ENCODE measurements at places on chromosomes 1 and 21.
A peak's percentile ranks its signal among the peaks of the same experiment; 100 is the strongest.

GRCh38 chr1:234069760-234070159, 165.3 kb downstream of the SLC35F3 start:
- no peak for DNase-seq

GRCh38 chr1:3732434-3733093, 19.7 kb upstream of the CCDC27 start:
- no peak for DNase-seq

DNA sequence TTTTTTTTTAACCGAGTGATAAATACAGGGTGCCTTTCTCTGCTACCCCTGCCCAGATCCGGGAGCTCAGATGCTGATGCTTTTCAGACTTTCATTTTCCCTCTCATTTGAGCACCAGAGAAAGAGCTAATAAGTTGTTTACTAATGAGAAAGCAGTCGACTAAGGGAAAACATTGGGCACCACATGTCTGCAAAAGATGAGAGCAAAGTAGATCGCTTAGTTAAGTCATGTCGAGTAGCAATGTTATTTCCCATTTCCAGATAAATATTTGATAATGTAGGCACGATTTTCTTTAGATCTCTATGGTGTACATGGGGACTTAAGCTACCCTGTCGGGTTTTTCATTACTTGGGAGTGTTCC, 1.2 kb downstream of the PKN2 start:
- DNase-seq = no peak

DNA sequence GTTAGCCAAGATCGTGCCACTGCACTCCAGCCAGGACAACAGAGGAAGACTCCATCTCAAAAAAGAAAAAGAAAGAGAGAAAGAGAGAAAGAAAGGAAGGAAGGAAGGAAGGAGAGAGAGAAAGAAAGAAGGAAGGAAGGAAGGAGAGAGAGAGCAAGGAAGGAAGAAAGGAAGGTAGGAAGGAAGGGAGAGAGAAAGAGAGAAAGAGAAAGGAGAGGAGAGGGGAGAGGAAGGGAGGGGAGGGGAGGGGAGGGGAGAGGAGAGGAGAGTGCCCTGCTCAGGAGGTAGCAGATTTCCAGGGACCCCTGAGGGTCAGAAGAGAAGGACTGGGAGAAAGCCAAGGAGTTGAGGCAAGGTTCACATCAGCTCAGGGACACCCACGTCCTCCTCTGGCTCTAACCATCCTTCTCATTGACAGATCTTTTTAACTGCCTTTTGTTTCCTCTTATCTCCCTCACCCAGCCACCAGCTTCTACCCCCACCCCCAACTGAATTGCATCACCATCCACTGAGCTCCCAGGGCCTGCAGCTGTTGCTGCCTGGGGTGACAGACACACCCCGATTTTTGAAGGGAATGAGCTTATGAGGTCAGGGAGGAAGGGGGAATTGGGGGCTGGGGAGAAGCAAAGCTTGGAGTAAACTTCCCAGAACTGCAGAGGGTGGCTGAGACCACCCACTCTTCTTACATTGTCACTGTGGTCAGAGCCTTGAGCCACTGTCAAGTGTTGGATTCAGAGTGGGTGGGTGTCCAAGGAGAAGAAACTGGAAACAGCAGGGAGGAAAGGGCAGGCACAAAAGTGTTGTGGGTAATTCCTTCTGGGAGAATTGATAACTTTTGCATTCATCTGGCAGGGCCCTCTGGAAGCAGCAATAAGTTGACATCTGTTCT, 91.6 kb downstream of the GLUL start:
- no peak for DNase-seq

DNA sequence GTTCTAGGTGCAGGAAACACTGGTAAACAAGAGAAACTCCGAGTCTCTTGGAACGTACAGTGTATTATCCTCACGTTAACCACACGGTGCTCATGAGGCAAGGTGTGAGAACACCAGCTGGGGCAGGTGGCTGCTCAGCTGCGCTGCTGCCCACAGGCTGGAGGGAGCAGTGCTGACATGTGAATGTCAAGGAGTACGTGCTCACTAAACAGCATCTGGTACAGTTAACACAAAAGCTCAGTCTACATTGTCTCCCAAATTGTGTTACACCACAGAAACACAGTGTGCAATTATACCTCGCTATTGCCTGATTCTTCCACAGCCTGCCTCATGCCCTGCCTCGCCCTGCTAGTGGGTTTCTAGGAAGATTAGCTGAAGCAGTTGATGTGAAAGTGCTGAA, 138.4 kb downstream of the GLIS1 start:
- no peak for DNase-seq

- peak; percentile 77 for DNase-seq
Measured at GRCh38 chr1:226738421-226738994, 574 bp downstream of the ITPKB start.

DNA sequence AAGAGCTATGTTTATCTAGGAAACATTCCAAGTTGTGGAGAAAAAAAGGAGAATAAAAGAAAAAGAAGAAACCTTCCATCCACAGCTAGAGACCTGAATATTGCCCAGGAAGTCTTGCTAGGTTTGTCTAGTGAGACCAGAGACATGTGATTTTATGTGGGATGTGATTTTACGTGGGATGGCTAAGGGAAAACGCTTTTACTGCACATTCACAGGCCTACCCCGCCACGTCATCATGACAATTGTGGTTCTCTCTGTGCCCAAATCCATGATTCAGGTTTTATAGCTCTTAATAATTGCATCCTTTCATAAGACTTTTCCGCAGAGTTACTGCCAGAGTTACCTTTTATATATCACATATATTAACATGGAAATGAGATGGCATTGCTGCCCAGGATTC, 86.4 kb upstream of the SSX2IP start:
- DNase-seq = no peak

- DNase-seq = peak; percentile 71
Measured at GRCh38 chr1:246971090-246971721, 36.7 kb downstream of the ZNF695 start.

- no peak for DNase-seq
Measured at GRCh38 chr1:59687081-59687480, 127.7 kb upstream of the HOOK1 start.

GRCh38 chr1:68751723-68752122, 254.8 kb upstream of the DEPDC1 start:
- DNase-seq = no peak

Measured in Right ventricle myocardium inferior (tissue), 1 donor.